CD4-positive, alpha-beta T cell treated with Interferon gamma for 1 hour (primary cell): ENCODE measurements at places on chromosomes 1 and 21.

- no peak for DNase-seq
Observed at GRCh38 chr1:26066857-26067256, 573 bp downstream of the TRIM63 start.

- no peak for DNase-seq
Observed at GRCh38 chr21:43585924-43586413, 73.3 kb downstream of the HSF2BP start.

- DNase-seq, result peak; percentile 81
Observed at GRCh38 chr1:64864018-64864940, 102.1 kb downstream of the JAK1 start.

DNA sequence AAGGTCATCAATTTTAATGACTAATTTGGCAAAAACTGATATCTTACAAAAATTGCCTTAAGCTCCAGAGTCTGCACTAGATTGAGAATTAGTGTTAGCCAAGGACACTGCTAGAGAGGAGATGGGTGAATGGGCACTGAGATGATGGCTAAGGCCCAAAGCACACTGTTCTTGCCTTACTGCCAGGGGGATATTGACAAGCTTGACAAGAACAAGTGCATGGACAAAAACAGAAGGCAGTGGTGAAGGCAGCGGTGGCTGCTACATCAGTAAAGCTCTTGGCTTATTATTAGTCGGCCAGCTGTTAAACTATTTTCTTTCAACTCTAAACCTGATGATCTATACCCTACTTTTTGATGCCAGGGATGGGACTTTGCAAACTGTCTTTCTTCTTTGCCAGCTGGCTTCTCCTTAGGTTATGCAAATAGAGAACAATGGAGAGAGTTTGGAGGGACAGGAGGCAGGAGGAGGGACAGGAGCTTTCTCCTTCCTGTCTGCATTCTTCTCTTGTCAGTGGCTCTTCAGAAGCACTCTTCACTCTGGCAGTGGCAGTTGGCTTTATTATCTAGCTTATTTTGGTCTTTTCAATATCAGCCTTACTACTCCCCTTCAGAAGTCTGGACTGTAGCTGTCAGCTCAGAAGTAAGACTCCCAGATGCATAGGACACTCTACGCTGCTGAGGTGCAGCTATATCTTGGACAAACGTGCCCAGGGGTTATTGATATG, 853.5 kb upstream of the TMPRSS15 start:
- DNase-seq, result no peak

GRCh38 chr1:116574581-116575291, 3.9 kb upstream of the CD58 start:
- DNase-seq, result peak; percentile 45

DNA sequence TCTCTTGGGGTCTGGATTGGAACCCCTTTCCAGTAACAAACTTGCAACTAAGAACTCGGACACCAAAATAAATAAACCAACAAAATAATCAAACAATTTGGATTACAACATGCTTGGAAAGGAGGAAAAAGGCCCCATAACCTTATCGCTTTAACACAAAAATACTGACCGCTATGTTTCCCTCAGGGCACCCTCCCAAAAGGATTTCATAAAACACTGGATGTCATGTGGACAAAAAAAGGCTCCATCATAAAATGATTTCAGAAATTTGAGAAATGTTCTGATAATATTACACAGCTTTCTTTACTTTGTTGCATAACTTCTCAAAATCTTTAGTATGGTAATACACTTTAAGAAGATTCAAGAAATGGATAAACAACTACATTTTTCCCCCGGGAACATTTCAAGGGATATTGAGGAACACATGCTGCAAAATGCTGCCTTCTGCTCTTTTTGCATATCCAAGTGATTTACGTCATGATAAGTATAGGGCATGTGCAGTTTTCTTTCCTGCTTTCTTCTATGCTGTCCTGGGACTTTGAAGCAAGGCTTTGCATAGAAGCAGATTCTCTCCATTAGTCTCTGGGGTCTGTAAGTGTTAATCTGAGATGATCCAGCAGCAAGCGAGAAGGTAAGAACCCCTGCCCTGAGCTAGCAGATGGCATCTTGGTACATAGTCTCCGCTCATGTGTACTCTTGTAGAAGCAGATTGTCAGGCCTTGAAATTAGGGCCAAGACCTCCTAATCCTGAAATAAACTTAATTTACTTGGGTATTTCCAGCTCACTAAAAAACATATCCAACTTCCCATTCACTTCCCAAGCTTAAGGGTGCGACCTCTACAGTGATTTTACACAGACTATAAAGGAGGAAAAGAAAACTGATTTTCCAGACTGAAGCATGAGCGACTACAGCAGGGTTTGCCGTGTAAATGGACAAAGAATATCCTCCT, 85.5 kb upstream of the KIAA0040 start:
- DNase-seq, result no peak

DNA sequence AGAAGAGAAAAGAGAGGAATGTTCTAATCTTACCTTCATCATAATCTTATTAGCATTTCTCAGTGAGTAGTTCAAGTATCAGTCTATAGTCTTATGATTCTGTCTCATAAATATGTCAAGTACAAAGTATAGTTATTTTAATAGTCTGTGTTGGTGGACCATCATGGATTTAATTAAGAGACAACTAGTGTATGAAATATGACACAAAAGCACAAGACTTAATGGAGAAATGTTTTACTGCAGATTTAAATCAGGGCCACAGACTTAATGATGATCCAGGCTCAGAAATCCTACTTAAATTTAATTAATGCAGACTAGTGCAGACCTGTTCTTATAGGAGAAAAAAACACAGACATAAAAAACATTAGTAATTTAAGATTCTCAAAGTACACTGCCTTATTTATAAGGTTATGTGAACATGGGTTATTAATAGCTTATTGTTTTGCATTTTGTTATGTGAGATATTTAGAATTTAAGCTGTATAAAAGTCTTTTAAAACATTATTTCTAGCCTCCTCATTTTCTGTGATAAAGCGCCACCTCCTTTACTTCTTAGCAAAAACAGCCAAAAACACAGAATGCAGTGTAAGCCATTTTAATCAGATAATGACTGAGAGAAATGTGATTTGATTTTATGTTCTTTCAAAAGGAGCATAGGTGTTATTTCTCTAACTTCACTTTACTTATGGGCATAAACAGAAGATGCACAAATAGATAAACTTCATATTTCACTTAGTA, 255.0 kb upstream of the SNX7 start:
- no peak for DNase-seq

- peak; percentile 10 for DNase-seq
Observed at GRCh38 chr1:9996624-9997582, at the start of gene RBP7. Gene RBP7 (plus strand): TSS chr1:9997228. CDS start chr1:9997259, 31 bp downstream.

GRCh38 chr1:29482991-29483390, 246.7 kb downstream of the PTPRU start:
- no peak for DNase-seq

GRCh38 chr1:65021795-65022194, 55.4 kb upstream of the JAK1 start:
- no peak for DNase-seq

- no peak for DNase-seq
Observed at GRCh38 chr1:81409780-81410274, 390.9 kb upstream of the ADGRL2 start.

DNA sequence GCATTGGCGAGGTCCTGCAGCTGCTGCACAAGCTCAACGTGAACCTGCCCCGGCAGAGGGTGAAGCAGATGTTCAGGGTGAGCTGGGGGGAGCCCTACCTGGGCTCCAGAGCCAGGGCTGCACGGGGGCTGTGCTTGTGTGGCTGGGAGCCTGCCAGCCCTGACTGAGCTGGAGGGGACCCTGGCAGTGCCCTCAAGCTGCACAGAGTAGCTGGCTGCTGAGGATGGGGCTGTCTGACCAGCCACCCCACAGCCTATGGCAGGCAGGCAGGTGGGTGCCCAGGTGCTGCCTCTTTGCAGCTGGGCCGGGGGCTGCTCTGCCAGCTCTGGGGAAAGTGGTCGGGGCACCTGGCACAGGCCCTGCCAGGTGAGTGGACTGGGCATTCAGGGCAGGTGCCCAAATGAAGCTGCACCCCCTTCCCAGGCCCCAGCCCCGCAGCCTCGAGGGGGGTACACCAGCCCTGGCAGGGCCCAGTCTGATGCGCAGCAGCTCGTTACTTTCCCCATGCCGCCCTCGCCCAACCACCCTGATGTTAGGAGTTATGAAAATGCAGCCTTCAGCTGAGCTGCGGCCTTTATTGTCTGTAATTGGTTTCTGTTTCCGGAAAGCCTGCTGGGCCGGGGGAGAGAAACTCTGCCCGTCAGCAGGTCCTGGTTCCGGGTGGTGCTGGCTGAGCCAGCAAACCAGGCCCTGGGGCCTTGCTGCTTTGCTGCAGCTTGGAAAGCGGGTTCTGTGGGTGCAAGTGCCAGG, 4.3 kb downstream of the PLCH2 start:
- DNase-seq, result no peak

GRCh38 chr1:211606914-211607753, 28.2 kb upstream of the SLC30A1 start:
- peak; percentile 69 for DNase-seq

DNA sequence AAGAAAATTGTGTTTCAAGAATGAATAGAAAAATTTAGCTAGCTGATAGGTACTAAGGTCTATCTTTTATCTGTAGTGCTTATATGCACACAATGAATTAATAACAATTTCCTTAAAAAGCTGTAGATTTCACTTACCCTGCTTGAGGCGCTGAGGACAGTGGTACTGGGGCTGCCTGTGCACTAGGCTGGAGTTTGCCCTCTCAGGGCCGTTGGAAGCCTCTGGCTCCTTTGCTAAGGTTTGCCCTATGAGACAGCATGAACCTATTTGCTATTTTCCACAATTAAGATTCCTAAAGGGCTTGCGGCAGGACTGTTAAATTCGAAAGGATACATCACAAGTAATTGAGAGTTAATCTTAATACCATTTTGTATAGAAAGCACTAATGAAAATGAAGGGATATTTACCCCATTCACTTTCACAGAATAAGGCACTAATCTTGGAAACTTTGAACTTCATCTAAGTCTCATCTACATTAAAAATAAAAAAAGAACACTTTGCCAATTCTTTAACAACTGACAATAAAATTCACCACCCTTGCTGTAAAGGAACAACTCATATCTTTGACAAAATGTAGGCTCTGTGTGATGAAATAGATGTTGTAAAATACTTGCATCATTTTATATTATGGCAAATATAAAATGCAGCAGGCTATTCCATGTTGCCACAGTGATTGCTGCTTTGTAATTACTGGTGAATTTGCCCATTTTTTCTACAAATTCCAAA, 293.0 kb downstream of the NTNG1 start:
- no peak for DNase-seq

GRCh38 chr1:10771789-10772188, 24.7 kb downstream of the CASZ1 start:
- no peak for DNase-seq

- DNase-seq, result no peak
Observed at GRCh38 chr1:83113652-83114051, 885.3 kb downstream of the TTLL7 start.

- no peak for DNase-seq
Observed at GRCh38 chr1:1437033-1437903, 1.8 kb downstream of the VWA1 start.

DNA sequence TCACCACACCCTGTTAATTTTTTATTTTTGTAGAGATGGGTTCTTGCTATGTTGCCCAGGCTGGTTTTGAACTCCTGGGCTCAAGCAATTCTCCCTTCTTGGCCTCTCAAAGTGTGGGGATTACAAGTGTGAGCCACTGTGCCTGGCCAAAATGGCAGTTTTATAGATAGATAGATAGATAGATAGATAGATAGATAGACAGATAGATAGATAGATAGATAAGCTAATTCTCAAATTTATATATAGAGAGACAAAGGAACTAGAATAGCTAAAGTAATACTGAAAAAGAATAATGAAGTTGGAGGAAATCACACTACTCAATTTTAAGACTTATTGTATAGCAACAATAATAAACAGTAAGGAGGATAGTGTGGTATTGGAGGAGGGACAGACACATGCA, 21.1 kb downstream of the SHISAL2A start:
- no peak for DNase-seq
